Stimulated activated CD8-positive, alpha-beta memory T cell treated with anti-CD3 and anti-CD28 coated beads, Interleukin-7, amount 100 ng/mL, for 1 hour (primary cell): ENCODE measurements at places on chromosomes 2 and 18.

DNA sequence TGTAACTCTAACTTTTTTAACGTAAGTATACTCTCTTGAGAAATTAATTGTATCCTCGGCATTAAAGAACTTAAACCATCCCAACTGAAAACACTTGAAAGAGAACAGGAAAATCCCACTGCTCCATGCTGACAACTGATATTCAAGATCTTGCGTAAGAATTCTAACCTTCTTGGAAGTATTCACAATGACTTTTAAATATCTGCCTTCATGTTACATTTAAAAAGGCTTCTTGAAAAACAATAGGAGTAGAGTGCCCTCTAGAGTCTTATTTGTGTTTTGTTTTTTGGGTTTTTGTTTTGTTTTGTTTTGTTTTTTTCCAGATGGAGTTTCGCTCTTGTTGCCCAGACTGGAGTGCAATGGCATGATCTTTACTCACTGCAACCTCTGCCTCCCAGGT lies 65.4 kb upstream of the DNAJC10 start:
- DNase-seq = no peak

DNA sequence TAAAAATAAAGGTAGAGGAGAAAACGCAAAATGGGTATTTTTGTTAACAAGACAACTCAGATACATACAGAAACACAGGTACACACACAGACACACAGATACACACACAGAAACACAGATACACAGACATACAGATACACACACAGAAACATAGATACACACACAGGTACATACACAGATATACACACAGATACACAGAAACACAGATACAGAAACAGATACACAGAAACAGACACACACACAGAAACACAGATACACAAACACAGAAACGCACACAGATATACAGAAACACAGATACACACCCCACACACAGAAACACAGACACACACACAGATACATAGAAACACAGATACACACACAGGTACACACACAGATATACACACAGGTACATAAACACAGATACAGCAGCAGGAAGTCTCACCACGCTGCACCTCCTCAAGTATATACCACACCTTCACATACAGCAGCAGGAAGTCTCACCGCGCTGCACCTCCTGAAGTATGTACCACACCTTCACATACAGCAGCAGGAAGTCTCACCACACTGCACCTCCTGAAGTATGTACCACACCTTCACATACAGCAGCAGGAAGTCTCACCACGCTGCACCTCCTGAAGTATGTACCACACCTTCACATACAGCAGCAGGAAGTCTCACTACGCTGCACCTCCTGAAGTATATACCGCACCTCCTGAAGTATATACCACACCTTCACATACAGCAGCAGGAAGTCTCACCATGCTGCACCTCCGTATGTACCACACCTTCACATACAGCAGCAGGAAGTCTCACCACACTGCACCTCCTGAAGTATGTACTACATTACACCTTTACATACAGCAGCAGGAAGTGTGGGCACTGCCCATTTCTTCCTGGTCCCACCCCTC lies 250.5 kb downstream of the HDAC4 start:
- DNase-seq = no peak

DNA sequence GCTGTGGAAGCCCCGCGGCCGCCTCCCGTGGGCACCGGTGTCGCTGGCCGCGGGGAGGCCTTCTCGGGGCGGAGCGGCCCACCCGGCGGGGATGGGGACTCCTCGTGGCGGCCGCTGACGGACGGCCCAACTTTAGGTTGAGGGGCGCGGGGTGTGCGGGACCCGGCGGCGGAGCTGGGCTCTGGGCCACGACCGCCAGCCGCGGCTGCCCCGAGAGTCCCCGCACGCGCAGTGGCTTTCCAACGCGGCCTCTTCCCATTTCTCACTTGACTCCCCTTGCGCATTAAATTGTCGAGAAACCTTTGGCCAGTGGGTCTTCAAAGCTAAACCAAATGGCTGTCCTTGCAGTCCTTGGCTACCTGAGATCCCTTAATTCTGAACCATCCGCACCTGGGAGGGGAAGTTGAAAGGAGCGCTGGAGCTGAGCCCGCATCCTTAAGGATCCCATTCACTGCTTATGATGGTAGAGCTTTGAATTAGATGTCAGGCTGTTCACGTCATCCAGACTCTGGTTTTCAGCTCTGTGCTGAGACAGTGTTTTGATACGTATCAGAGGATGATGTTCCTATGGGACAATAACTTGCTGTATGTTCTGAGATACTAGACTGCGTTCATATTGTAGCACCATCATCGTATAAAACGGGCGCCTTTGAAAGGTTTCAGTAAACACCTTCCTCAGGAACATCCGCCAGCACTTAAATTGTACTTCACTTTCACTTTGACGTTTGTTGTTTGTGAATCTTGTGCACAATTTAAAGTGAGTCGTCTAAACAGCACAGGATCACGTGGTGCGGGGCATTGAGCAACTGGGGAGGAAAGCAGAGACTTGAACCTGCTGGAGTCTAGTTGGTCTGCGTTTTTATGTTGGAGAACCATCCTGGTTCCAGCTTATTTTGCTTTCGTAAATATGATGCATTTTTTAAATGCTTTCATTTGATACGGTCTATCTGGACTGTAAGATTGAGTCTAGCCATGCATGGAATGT lies 874 bp downstream of the CLIP4 start:
- DNase-seq = no peak

DNA sequence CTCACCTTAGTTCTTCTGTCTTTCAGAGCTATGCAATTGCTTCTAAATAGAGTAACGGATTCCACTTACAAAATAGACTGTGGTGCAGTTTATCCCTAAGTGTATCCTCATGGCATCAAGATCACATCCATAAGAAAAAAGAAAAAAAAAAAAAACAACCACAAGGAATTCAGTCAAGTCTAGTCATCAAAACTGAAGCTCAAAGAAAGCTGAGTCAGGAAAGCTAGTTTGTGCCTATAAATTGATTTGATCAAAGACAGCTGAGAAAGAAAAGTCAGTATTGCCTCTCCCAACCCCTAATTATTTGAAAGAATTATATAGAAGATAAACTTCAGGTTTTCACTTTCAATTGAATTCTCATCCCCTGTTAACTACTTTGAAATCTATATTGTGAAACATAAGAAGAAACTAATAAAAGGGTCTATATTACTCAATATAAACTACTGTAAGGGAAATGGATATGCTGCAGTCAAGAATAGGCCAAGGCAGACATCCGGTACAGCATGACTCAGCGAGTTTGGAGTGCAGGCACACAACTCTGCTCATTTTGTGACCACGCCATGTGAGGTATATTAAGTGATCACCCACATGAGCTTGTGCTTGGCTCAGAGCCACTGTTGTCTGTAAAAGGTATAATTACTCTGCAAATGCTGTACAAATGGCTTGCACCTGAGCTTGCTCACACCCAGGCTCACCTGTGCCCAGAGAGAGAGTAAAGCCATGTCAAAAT lies 568.1 kb upstream of the CRIM1 start:
- DNase-seq = no peak

DNA sequence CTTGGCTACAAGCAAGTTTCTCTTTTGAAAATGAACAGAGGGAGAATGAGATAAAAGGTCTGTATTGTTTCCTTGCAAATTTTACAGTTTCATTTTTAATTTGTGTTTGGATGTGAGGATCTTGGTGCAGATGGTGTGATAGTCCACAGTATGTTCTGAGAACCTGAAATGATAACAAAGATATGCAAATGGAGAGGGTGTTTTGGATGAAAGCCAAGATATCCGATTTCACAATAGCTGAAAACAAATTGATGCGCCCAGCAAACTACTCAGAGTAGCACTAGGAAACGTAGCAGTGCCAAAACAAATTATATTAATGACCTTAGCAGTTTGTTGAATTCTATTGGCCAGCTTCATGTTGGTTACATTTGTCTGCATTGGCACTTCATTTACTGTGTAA lies 683.5 kb downstream of the TMEM182 start:
- DNase-seq = no peak

GRCh38 chr2:23219666-23220065 lies 165.3 kb upstream of the KLHL29 start:
- no peak for DNase-seq

DNA sequence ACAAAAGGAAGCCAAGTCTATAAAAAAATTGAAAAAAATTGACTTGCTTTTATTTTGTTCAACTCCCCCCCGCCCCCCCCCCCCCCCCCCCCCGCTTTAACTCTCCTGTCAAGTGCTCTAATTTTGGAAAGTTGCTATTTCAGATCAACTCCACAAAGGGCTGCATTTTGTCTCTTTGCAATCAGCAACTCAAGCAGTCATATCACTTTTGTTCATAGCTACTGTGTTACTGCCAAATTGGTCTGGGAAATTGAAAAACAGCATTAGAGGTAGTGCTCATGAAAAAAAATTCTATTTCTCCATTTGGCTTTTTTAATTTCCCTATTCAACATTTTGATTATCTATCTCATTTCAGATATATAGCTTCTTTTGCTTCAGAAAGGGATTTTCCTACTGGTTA lies 531.8 kb downstream of the LRP1B start:
- DNase-seq = no peak

DNA sequence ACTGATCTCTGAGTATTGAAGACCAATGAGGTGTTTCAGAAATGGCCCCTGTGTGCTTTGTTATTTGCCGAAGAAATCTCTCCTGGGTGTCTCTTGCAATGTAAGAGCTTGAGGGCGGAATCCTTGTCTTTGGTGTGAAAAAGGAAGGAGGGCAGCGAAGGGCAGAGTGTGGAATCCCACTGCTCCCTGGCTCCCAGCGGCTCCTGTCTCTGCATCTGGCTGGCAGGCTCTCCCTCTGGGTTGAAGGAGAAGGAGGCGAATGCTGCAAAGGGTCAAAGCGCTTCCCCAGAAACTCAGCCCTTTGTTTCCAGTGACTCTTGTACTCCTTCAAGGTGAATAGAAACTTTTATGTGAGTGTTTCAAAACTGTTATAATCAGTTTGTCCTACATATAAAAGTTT lies 457.5 kb downstream of the CNTNAP5 start:
- DNase-seq = no peak

GRCh38 chr2:67570611-67571010 lies 173.5 kb downstream of the ETAA1 start:
- no peak for DNase-seq

GRCh38 chr2:21263622-21264021 lies 139.9 kb downstream of the TDRD15 start:
- no peak for DNase-seq

GRCh38 chr2:143329288-143329687 lies 200.1 kb downstream of the ARHGAP15 start:
- no peak for DNase-seq

- no peak for DNase-seq
Measured at GRCh38 chr18:8802017-8802672, 96.8 kb downstream of the MTCL1 start.

DNA sequence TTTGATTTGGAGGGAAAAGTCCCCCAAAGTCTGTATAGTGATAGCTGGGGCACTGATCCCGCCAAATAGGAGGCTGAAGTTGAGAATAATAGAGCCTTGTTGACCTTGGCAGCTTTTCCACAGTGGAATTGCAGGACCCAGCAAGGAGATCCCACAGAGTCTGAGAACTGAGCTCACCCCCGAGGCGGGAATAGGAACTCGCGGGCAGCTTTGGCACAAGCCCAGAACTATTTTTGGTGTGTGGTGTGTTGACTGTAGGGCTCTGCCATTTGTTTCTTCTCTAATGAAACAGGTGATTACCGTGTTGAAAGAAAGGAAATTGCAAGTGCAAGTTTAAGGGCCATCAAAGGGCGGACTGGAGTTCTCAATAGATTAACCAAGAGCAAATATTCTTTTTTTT lies 34.0 kb downstream of the SH3RF3 start:
- DNase-seq = no peak

DNA sequence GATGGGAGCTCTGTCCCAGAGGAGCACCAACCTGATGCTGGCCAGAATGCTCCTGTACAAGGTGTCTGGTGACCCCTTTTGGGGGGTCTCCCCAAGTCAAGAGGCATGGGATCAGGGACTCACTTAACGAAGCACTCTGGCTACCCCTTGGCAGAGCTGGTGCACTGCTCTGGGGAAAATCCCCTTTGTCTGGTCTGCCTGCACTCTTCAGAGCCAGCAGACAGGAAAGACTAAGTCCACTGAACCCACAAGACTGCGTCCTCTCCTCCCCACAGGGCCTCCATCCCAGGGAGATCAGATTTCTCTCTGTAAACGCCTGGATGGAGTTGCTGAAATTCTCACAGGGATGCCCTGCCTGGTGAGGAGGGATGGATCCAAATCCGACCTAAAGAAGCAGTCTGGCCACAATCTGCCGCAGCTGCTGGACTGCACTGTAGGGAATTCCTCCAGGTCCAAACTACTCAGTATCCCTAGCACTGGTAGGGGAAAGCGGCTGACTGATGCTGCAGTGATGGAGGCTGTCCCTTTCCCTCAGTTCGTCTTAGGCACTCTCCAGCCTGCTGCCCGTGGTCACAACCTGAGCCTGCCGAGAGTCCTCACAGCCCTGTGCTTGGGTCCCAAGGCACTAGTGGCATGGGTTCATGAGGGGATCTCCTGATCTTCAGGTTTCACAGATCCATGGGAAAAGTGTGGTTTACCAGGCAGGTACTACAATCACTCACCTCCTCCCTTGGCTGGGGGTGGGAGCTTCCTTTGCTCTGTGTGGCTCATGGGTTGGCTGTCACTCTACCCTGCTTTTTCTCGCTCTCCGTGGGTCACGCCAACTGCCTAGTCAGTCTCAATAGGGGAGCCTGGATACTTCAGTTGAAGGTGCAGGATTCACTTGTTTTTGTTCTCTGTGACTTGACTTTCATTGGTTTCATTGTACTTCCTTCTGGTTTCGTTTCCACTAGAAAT lies 98.6 kb downstream of the SLC4A10 start:
- no peak for DNase-seq

GRCh38 chr2:110732422-110733413 lies at the start of gene ACOXL:
ACOXL (plus strand) TSS chr2:110732573; CDS start chr2:110768390, 35,817 bp downstream.
- no peak for DNase-seq

DNA sequence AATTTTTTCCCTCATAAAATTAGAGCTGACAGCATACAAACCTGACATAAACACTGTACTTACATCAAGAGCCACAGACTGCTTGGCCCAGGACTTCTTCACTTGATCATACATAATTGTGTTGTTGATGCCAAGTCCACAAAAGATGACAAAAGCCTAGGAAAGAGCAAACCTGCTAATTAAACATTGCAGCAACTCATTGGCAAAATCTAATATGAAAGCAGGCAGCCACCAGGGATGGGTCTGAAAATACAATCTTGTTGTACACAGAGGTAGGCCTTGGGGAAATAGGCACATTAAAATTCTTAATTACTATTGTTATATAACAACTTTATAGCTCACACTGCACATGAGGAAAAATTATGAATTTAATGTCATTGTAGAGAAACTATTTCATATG lies 255.8 kb downstream of the PDE11A start:
- no peak for DNase-seq

DNA sequence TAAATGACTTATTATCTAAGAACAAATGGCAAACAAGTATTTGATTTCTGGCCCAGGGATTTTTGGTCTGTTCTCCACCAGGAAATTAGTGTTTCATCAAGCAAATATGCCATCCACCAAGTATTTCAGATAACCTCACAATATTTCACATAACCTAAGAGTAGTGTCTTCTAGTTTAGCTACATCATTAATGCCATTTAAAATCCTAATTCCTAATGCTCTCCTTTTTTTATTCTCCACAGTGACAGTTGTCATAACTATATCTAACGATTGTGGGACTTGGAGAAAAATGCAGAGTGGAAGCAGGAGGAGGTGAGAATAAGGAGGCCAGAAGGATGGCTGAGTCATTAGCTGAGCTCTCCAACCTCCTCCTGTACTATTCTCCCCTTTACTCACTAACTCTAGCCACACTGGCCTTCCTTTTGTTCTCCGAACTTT lies 58.5 kb upstream of the CTLA4 start:
- no peak for DNase-seq
